ENCODE measurements at places on chromosomes 6 and 20. TPM values are rescaled to one million over a fixed set of nuclear protein-coding genes. Genes with fewer than 3 reads are reported as not detected.

TLDC2 gene
- total RNA-seq: not detected

LRP11 gene
- 29.9 TPM for total RNA-seq

SSTR4 gene
- not detected for total RNA-seq

PAX1 gene
- total RNA-seq: not detected

HLA-G gene
- total RNA-seq: not detected

ANKEF1 gene
- total RNA-seq: 1.8 TPM

SCAF8 gene
- total RNA-seq: 37.8 TPM

HAO1 gene
- not detected for total RNA-seq

GFRA4 gene
- not detected for total RNA-seq

TAGAP gene
- not detected for total RNA-seq

MYH7B gene
- not detected for total RNA-seq

MCCD1 gene
- total RNA-seq: not detected

PMEPA1 gene
- total RNA-seq: 47.1 TPM

SRSF12 gene
- total RNA-seq: 0.18 TPM

ANGPT4 gene
- not detected for total RNA-seq

SLC35D3 gene
- total RNA-seq: not detected

PKIB gene
- total RNA-seq: not detected

NR2E1 gene
- total RNA-seq: not detected

ARMC2 gene
- 3.9 TPM for total RNA-seq

ELOVL2 gene
- total RNA-seq: not detected

IPCEF1 gene
- 0.99 TPM for total RNA-seq

IL20RA gene
- total RNA-seq: not detected

SYNDIG1 gene
- total RNA-seq: not detected

PHACTR1 gene
- 23.2 TPM for total RNA-seq

All from endothelial cell of umbilical vein (primary cell).